T-helper 17 cell (primary cell): ENCODE measurements at places on chromosomes 5 and 9. TPM values are rescaled to one million over a fixed set of nuclear protein-coding genes. Genes with fewer than 3 reads are reported as not detected.
A peak's percentile ranks its signal among the peaks of the same experiment; 100 is the strongest.

OR1Q1 gene
- total RNA-seq: 0.40 TPM

GRCh38 chr5:81768935-81769452 lies 18.1 kb upstream of the SSBP2 start:
- H3K27ac ChIP-seq: no peak overlapping the region
- H3K27me3 ChIP-seq: peaks cover 6% of the 10 kb centered on the region
- peaks cover 6% of the 10 kb centered on the region for H3K36me3 ChIP-seq
- DNase-seq: no peak
- H3K4me3 ChIP-seq: no peak overlapping the region

DNA sequence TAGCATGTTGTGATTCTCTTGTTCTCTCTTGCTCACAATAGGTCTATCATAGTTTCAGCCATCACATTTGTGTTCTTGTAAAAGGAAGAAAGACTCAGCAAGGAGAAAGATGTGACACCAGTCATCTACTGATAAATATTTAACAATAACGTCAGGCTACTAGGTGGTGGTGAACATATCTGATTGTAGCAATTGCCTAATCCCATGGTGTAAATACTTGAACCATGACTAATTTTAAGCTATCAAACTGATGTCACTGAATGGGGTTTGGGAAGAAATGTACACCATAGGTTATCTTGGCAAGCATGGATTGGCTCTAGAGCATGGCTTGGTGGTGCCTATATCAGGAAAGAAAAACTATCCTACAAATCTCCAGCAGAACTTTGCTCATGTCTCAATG lies 16.6 kb downstream of the DMRTA1 start:
- DNase-seq: no peak
- H3K36me3 ChIP-seq: no peaks in the 10 kb centered on the region
- no peak overlapping the region for H3K27ac ChIP-seq

PPP2R2B gene
- 12.1 TPM for total RNA-seq

KCNMB1 gene
- 0.44 TPM for total RNA-seq

DNA sequence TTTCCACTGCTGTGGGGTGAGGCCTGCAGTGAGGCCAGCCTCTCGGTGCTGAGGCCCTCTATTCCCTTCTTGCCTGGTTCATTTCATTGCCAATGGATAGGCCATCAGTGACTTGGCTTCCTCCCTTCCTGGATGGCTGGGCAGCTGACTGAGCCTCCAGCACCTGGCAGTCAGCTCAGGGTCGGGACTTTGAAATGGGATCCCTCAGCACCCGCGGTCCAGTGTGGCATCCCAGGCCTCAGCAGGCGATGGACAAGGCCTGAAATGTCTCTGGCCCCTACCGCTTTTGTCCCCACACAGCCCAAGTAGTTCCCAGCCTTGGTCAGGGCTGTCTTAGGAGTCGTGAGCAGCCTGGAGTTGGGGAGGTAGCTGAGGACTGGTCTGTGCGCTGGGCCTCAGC lies 17.2 kb downstream of the NDST1 start:
- H3K4me1 ChIP-seq: no peaks in the 10 kb centered on the region
- H3K27ac ChIP-seq: no peak overlapping the region
- no peaks in the 10 kb centered on the region for H3K27me3 ChIP-seq
- H3K4me3 ChIP-seq: no peak overlapping the region
- no peaks in the 10 kb centered on the region for H3K36me3 ChIP-seq

- H3K27ac ChIP-seq: peak overlapping the region; percentile 96
- H3K36me3 ChIP-seq: peaks cover 7% of the 10 kb centered on the region
- DNase-seq: peak; percentile 36
- H3K27me3 ChIP-seq: no peaks in the 10 kb centered on the region
- H3K4me3 ChIP-seq: peak overlapping the region; percentile 76
These were observed 78.1 kb downstream of the RAPGEF1 start for GRCh38 chr9:131661568-131662288.

BAG1 gene
- total RNA-seq: 62.5 TPM

DNA sequence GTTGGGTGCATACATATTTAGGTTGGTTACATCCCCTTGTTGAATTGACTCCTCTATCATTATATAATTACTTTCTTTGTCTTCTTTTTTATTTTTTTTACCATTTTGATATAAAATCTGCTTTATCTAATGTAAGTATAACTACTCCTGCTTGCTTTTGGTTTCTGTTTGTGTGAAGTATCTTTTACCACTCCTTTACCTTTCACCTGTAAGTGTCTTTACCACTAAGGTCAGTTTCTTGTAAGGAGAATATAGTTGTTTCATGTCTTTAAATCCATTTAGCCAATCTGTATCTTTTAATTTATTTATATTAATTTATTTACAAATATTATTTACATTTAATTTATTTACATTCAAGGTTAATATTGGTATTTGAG lies 33.0 kb downstream of the INSL4 start:
- H3K4me3 ChIP-seq: peak overlapping the region; percentile 46
- no peaks in the 10 kb centered on the region for H3K27me3 ChIP-seq
- H3K36me3 ChIP-seq: no peaks in the 10 kb centered on the region
- peaks cover 8% of the 10 kb centered on the region for H3K4me1 ChIP-seq
- no peak for DNase-seq

DNA sequence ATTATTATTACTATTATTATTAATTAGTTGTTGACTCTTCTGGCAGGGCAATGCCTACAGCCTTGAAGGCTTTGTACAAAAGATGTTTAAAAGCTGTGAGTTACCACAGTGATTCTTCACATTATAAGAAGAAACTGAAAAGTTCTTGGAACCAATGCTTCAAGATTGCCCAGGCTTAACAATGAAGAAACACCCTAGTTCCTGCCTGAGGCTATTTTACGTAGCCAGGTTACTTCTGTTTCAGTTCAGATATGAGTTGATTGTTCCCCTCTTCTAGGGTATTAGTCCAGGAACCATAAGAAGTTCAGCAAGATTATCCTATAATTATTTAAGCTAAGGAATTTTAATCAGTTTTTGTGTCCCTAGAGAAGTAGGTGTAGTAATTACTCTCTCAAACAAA lies 154.6 kb upstream of the CDH12 start:
- H3K27ac ChIP-seq: no peak overlapping the region
- no peaks in the 10 kb centered on the region for H3K36me3 ChIP-seq
- H3K4me3 ChIP-seq: no peak overlapping the region
- DNase-seq: no peak

DNA sequence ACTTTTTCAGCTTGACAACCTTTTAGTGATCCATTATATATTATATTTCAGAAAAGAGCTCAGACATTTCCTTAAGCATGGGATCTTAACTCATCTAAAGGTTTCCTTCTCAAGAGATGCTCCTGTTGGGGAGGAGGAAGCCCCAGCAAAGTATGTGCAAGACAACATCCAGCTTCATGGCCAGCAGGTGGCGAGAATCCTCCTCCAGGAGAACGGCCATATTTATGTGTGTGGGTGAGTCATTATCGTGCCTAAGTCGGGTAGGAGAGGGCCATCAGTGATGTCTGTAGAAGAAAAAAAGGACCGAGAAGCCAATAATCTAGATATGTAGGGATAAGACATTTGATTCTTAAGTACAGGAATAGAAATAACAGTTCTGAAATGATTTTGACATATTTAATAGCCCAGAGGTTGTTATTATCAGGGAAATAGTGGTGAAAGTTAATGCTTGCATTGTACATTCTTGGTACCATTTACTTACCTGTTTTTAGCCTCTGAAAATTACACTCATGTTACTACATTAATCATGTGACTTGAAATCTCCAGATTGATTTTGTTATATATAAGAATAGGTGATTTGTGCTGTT lies 28.2 kb downstream of the MTRR start:
- H3K4me3 ChIP-seq: no peak overlapping the region
- DNase-seq: no peak
- H3K27ac ChIP-seq: peak overlapping the region; percentile 34
- H3K27me3 ChIP-seq: no peaks in the 10 kb centered on the region

- H3K4me3 ChIP-seq: no peak overlapping the region
- no peak overlapping the region for H3K27ac ChIP-seq
- H3K36me3 ChIP-seq: no peaks in the 10 kb centered on the region
- no peaks in the 10 kb centered on the region for H3K27me3 ChIP-seq
- no peak for DNase-seq
These were observed 573.8 kb upstream of the CDH9 start for GRCh38 chr5:27612161-27612560.
